DMS153 (cell line): ENCODE measurements at places on chromosomes 5 and 9.

DNA sequence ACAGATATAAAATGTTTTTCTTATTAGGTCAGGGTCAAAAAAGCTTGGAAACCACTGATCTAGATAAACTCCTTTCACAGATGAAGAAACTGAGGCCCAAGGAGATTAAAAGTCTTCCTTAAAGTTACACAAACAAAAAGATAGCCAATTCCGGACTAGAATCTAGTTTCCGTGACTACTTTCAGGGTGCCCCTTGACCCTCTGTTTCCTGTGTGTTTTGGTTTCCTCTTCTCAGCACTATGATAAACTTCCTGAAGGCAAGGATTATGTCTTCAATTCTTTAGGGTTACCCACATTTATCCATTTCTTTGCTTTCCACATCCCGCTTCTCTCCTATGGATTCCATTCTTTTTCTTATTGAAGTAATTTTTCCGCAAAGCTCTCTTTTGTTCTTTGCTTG lies 83.1 kb downstream of the ADAMTS12 start:
- no peak for DNase-seq

DNA sequence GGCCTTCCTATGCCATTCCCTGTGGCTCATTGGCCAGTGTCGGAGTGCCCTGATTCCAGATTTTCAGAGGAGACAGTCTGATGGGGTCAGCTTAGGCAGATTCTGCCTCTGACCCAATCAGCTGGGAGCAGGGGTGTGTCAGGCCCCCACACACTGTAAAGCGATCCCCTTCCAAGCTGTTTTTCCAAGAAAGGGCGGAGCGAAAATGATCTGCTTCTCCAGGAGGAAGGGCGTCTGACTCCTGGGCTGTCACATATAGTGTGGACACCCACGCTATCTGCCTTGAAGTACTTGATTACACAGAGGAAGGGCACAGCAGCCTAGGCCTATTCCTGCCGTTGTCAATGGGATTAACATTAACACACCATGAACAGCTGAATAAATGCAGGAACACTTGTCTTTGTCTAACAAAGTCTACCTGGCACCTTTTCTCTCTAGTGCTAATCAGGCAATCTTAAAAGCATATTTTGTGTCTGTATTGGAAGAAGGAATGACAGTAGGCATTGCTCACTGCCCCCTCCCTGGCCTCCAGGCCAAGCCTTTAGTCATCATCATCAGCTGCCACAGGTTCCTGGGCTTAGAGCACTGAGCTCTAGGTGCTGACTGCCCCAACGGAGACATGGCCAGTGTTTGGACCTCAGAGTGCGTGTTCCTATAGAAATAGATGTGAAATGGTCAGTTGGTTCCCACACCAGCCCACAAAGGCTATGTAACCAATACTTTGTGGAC lies 218.7 kb downstream of the MELK start:
- no peak for DNase-seq

DNA sequence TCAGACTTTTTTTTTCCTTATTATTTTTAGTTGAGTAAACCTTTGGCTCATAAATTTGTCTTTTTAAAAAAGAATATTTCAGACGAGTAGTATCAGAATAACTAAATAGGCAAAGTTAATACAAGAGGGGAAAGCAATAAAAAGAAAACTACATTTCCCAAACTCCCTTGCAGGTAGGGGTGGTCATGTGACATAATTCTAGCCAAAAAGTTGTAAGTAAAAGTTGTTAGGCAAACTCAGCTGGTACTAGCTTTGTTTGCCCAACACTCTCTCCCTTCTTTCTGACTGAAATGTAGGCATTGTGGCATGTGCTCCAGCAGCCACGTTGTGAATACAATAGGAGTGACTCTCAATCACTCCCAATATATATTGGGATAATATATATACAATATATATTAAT lies 20.9 kb downstream of the GIN1 start:
- no peak for DNase-seq

GRCh38 chr9:35675204-35675603 lies 1.5 kb downstream of the CA9 start:
- DNase-seq, result no peak

GRCh38 chr9:8384091-8384490 lies 584.5 kb upstream of the DMAC1 start:
- DNase-seq, result no peak

DNA sequence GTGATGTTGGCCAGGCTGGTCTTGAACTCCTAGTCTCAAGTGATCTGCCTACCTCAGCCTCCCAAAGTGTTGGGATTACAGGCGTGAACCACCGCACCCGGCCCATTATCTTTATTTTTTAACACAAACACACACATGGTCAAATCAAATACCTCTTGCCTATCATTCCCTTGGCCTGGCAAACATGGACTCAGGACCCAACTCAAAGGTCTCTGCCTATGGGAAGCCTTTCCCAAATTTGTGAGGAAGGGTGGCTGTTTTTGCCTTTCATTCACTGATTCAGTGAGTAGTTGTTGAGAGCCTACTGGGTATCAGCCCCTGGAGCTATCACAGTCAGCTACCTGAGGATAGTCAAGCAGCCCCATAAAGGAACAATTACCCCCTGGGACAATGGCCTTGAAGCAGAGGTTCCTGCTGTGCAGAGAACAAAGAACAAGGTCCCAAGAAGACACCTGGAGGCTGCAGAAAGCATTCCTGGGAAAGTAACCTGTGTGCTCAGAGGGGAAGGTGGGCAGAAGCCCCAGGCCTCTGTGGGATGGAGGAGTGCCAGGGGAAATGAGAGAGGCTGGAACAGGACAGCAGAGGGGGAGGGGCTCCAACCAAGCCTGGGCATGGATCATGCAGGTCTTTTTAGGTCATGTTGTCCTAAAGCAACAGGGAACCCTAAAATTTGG lies 126.4 kb downstream of the CRB2 start:
- DNase-seq, result no peak

DNA sequence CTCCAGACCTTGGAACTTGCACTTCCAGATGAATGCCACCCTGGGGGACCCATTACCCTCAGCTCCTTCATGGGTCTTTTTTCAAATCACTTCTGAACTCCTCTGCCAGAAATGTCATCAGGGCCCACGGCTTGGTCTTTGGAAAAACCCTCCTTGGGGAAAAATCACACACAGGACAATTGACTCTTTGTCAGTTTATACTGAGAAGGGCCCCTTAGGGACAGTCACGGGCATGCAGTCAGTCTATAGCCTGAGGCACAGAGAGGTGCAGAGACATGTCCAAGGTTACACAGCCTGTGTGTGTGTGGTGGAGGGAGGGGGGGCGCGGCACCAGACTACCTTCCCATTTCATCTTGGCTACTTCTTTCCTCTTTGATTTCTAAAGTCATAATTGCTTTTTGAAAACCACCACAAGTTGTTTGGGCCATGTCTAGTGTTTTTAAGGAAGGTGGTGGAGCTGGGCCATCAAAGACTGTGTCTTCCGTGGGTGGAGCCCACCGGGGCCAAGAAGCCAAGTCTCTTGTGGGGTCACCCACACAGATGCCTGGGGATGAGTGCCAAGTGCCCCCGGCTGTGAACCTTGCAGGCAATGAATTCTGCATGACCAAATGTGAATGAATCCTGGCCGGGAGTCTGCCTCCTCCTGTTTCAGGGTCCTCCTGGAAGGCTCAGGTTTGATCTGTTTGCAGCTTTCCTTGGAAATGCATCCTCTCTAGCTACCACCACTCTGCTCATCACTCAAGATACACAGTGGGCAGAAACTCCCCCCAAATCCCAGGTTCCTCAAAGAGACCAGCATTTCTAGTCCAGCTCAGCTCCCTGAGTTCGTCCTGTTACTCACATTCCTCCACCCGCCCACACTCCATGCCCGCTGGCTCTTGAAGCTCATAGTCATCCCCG lies 200.1 kb upstream of the TBC1D2 start:
- DNase-seq, result no peak

GRCh38 chr5:151890299-151890698 lies 34.4 kb downstream of the GLRA1 start:
- DNase-seq, result no peak

DNA sequence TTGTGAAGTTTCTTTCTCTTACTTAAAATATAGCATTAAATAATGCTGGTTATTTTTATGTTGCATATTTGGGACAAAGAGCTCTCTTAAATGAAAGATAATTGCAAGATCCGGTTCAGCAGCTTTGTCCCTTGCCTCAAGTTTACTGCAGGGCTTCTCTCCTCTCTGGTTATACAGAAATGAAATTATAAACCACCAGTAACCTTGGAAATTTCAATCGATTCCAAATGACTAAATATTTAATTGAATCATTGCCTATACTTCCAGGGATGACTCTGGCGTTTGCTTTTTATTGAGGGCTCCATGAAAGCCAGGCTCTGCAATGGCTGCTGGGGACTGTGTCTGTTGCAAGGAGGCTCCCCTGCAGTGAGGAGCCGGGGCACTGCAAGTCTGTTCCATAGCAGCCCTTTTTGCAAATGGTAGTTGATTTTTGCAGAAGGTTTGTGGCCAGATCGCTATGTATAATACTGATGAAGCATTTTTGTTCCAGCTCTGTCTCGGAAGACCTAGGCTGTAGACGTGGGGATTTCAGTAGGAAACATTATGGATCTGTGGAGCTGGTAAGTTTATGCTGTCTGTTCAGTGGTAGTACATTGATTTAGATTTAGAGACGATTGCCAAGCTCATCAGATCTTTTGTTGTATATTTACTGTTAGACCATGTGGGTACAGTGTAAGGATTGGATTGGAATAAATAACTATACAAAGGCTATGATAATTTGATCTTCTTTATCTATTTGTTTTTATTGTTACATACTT lies at the start of gene GARNL3:
GARNL3 (plus strand) TSS at position 313 of the 758 bp plus-strand sequence; CDS start at position 417, 104 bp downstream.
- DNase-seq, result no peak

GRCh38 chr5:10331341-10331796 lies 22.1 kb upstream of the MARCHF6 start:
- DNase-seq, result peak; percentile 97

DNA sequence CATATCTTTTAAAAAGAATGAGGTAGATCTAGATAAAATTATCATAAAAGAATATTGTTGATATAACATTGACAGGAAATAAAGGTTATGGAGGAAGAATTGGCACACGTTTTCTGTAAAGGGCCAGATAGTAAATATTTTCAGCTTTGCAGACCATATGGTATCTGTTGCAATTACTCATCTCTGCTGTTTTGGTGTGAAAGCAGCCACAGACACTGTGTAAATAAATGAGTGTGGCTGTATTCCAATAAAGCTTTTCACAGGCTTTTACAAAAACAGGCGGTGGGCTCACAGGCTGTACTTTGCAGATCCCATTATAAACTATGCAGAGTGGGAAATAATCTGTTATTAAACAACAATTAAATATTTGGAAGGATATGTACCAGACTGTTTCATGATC lies 87.4 kb downstream of the SGCD start:
- no peak for DNase-seq

DNA sequence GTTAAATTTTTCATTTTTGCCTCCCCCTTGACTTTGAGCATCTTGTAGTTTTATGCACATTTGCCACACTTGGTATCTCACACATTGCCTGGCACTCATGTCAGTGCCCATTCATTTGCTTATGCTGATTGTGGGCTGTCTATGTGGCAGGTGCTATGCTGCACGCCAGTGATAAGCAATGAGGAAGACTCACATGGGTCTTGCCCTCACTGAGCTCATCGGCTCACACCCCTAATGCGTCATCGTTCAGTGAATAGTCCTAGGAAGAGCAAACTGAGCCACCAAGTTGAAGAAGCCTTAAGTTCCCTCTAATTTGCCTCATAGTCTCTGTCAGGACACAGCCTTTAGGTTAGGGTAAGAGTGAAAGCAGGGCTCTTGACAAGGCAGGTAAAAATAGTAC lies 209.4 kb upstream of the IL12B start:
- no peak for DNase-seq

DNA sequence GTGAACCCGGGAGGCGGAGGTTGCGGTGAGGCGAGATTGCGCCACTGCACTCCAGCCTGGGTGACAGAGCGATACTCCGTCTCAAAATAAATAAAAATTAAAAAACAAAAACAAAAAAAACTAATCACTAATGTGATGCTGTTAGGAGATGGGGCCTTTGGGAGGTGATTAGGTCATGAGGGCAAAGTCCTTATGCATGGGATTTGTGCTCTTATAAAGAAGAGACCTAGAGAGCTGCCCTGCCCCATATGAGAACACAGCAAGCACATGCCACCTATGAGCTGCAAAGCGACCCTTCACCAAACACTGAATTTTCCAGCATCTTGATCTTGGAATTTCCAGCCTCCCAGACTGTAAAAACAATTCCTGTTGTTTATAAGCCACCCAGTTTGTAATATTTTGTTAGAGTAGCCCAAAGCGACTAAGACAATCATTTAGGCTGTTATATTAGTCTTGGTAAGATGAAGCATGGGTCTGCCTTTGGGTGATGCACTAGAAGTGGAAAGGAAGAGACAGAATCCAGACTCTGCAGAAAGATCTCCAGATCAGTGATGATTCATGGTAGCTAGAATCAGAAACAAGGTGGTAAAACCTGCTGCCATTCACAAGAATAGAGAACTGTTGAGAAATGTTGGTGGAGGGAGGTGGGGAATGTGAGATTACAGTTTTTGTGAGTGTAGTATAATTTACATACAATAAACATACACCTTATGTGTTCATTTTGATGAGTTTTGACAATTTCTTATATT lies 26.2 kb downstream of the GPR21 start:
- DNase-seq, result no peak

- no peak for DNase-seq
Observed at GRCh38 chr9:131658377-131659129, 81.3 kb downstream of the RAPGEF1 start.

GRCh38 chr9:79471580-79472543 lies 99.9 kb upstream of the TLE4 start:
- peak; percentile 6 for DNase-seq

- no peak for DNase-seq
Observed at GRCh38 chr5:14032918-14033317, 88.4 kb upstream of the DNAH5 start.

DNA sequence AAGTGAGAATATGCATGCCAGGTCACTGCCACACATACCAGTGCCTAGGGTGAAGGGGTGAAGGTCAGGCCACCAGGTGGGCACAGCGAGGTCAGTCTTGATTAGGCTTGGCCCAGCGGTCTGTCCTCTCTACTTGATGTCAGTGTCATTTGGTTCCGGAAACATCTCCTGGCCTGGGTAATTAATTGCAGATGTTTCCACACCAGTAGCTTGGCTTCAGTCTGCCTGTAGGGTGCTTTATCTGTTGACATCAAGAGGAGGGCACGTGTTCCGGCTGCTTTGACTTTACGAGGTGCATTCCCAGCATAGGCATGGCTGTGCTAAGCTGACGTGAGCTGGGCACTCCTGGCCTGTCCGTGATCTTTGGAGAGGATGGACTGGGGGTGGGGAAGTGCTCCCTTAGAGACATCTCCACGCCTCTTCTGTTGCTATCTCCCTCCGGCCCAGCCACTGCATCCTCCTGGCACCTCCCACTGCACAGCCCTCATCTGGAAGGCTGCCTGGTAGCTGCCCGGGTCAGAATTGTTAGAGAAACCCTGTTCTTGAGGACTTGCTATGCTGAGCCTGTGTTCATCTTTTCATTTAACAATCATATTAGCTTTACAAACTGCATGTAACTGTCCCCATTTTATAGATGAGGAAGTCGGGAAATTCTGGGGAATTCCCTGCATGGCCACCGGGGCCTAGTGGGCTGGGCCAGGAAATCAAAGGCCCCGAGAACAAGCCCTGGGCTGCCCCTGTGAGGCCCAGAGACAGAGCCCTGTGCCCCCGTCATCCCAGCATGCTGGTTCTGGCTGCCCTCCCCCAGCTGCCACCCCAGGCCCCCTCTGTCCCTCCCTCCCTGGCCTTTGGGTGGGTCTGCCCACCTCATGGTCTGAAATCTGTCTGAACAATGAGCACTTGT lies 29.1 kb downstream of the JADE2 start:
- no peak for DNase-seq
